Sigmoid colon (tissue), 7 donors: ENCODE measurements at places on chromosomes 7 and 10. TPM values are rescaled to one million over a fixed set of nuclear protein-coding genes. Genes with fewer than 3 reads are reported as not detected.

The PTF1A gene
- not detected for total RNA-seq

The SNX10 gene
- 1.7 TPM for total RNA-seq

The CFAP58 gene
- 0.66 TPM for total RNA-seq

The WEE2 gene
- total RNA-seq = not detected

The PAPOLB gene
- total RNA-seq = 0.27 TPM

The CLIP2 gene
- total RNA-seq = 35.5 TPM
